Pericardium fibroblast (primary cell): ENCODE measurements at places on chromosomes 6 and 20. TPM values are rescaled to one million over a fixed set of nuclear protein-coding genes. Genes with fewer than 3 reads are reported as not detected.

C6orf141 gene
- total RNA-seq = 1.0 and 1.3 TPM in 2 replicates

MEP1A gene
- total RNA-seq = not detected in 2 replicates

TAGAP gene
- total RNA-seq = not detected in 2 replicates

GPR6 gene
- not detected in 2 replicates for total RNA-seq

EYA2 gene
- total RNA-seq = 0.94 and 3.5 TPM in 2 replicates

TRIM40 gene
- not detected in 2 replicates for total RNA-seq

ZBTB2 gene
- 9.3 and 14.2 TPM in 2 replicates for total RNA-seq

ZNF341 gene
- 1.2 and 2.4 TPM in 2 replicates for total RNA-seq

PNPLA1 gene
- total RNA-seq = not detected in 2 replicates

TRAPPC3L gene
- 0.47 TPM in 1 of 2 replicates, not detected in the other for total RNA-seq

KHDC1L gene
- not detected in 2 replicates for total RNA-seq

SRSF12 gene
- 0.51 and 0.58 TPM in 2 replicates for total RNA-seq

PGBD1 gene
- total RNA-seq = 3.7 and 5.0 TPM in 2 replicates

BMP7 gene
- not detected in 2 replicates for total RNA-seq

FOXO3 gene
- total RNA-seq = 73.9 and 75.6 TPM in 2 replicates

GTSF1L gene
- total RNA-seq = not detected in 2 replicates

PTCRA gene
- not detected in 2 replicates for total RNA-seq

IL17A gene
- not detected in 2 replicates for total RNA-seq

CTAGE9 gene
- total RNA-seq = not detected in 2 replicates

APMAP gene
- 58.7 and 88.7 TPM in 2 replicates for total RNA-seq
